ENCODE measurements at places on chromosomes 13 and 19.

DNA sequence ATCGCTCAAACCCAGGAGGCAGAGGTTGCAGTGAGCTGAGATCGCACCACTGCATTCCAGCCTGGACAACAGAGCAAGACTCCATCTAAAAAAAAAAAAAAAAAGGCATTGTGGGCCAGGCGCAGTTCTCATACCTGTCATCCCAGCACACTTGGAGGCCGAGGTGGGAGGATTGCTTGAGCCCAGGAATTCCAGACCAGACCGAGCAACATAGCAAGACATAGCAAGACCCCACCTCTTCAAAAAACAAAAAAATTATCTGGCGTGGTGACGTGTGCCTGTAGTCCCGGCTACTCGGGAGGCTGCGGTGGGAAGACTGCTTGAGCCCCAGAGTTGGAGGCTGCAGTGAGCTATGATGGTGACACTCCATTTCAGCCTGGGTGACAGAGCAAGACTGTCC is 18.0 kb downstream of the PIP5K1C start:
- DNase-seq: no peak

DNA sequence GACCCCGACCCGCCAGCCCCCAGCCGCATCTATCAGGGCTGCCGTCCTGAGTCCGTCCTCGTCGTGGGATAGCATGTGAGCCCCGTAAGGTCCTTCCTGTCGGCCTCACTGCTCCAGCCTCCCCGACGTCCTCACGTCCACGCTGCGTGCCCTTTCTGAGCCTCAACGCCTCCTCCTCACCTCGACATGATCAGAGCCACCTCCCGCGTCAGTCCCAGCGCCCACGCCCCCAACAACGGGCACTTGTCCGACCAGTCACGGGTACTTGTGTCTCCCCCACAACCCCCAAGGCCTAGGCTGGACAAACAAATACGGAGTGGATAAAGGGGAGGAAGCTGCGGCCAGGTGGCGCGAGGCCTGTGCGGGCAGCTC is 665 bp downstream of the ZNF497 start:
- no peak for DNase-seq

- peak; percentile 12 for DNase-seq
These were observed 16.2 kb upstream of the PRODH2 start for GRCh38 chr19:35828692-35829301.

DNA sequence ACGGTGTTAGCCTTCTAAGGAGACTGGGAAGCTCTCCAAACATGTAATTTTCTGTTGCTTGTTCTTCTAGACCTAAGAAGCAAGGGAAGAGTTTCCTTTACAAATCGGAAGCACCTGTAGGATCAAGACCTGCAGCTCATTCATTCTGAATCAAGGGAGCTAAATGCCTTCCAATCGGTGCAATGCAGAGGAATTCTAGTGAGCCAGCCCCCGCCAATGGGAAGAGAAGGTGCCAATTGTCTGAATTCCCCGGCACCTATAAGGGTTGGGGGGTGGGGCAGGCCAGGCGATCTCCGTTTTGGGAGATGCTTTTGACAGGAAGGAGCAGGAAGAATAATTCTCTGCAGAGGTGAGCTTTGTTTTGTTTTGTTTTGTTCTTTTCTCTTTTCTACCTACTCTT is 7.1 kb upstream of the NLRP13 start:
- DNase-seq: no peak

GRCh38 chr19:33954686-33955085 is 158.0 kb downstream of the KCTD15 start:
- DNase-seq: no peak

DNA sequence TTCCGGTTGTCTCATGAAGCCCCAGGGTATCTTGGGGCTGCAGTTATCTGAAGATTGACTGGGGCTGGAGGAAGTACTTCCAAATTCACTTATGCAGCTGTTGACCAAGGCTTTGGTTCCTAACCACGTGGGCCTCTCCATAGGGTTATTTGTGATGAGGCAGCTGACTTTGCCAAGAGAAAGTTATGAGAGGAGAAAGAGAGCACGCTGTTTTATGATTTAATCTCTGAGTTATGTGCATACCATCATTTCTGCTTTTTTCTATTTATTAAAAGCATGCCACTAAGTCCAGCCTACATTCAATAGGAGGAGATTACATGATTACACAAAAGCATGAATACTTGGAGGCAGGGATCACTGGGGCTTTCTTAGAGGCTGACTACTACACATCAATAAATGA is 215.5 kb downstream of the NHLRC3 start:
- DNase-seq: no peak

DNA sequence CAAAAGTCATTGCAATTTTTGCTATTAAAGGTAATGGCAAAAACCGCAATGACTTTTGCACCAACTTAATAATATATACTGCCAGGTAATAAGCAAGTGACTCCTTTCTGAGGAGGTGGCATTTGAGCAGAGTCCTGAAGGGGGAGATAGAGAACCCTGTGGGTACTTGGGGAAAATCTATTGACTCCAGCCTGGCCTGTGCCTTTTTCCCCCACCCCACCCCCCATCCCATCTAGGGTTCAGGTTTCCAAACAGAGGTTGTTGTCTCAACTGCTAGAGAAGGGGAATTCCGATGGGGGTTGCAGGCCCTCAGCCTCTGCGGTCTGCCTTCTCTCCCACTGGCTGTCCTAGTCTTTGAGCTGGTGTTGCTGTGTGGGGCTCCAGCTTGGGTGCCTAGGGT is 11.5 kb downstream of the S1PR2 start:
- peak; percentile 11 for DNase-seq

GRCh38 chr19:18669524-18669817 is 14.0 kb upstream of the CRTC1 start:
- no peak for DNase-seq

- DNase-seq: no peak
These were observed 11.5 kb upstream of the SPART start for GRCh38 chr13:36357692-36358091.

- no peak for DNase-seq
These were observed 29.6 kb upstream of the CALM3 start for GRCh38 chr19:46571495-46571894.

DNA sequence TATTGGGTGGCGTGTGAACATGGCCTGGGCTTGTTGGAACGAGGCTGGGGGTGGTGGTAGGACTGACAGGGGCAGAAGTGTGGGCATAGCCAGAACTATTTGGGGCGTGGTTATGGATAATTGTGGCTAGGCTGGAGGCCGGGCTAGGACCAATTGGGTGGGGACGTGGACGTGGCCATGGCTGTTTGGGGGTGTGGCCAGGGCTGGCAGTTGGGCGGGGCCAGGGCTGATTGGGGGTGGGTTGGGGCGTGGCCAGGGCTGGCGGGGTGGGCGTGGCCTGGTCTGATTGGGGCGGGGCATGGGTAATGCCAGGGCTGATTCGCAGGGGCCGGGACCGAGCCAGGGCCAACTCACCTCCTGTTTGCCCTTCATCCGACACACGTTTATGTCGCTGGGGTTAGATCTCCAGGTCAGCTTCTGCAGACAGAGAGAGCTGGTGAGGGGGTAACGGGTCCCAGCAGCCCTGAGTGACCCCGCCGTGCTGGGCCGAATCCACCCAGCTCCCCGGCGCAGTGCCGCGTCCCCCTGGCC is 2.8 kb downstream of the SEMA6B start:
- DNase-seq: no peak

GRCh38 chr19:1103132-1103707 is 574 bp upstream of the GPX4 start:
- no peak for DNase-seq

- DNase-seq: no peak
These were observed 28.5 kb downstream of the ZNF541 start for GRCh38 chr19:47544476-47544875.

DNA sequence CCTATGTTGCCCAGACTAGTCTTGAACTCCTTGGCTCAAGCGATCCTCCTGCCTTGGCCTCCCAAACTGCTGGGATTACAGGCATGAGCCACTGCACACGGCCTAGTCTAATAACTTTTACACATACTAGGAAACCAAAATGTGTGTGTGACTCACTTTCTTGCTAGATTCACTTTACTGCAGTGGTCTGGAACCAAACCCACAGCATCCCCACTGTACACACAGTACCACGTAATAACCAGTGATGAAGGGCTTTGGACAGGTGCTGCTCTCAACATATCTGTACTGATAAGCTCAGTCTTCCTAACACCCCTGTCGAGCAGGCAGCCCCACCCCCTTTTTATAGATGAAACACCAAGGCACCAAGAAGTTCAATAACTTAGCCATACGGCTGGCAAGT is 5.1 kb downstream of the DNMT1 start:
- DNase-seq: peak; percentile 8

DNA sequence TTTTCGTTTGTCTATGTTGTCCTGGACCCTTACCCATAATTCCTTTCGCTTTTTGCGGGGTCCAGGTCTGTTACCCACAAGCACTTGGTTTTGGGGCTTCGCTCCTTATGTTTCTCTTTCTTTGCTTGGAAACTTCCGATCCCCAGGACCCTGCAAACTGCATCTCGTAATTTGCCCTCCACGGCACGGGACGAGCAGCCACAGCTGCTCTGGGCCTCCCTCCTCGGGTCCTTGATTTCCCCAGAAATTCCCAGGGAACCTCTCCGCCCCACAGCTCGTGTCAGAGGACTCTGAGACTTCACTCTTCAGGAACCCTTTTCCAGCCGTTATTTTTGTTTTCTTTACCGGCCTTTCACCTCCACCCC is 599 bp downstream of the SNRNP70 start:
- DNase-seq: no peak

DNA sequence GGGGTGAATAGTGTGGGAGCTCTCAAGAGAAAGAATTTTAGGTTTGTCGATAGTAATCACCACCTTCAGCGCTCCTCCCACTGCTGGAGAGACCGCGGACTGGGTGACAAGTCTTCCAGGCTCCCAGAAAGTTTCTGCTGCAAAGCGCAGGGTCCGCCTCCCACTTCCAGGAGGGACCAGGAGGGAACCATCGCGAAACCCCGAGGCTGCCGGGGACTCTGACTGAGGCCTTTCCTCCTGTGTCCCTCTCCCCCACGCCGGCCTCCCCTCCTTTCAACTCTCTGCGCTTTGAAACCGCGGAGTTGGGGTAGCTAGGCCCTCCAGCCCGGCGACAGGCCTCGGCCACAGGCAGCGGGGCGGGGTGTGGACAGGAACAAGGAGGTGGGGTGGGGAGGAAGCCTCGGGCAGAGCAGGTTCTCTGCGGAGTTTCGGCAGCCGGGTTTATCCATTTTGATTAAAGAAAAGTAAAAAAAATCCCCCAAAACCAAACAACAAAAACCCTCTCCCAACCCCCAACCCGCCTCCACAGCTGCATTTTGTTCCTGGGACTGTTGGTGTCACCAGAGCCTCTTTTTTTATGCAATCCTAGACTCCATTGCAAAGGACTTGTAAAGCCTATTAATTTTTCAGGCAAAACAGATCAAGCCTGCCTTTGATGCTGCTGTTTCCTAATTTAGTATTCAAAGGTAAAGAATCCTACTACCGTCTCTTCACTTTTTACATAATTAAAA is 157.2 kb downstream of the TM9SF2 start:
- DNase-seq: peak; percentile 18

- DNase-seq: no peak
These were observed 51.7 kb upstream of the RNF113B start for GRCh38 chr13:98228661-98229341.

DNA sequence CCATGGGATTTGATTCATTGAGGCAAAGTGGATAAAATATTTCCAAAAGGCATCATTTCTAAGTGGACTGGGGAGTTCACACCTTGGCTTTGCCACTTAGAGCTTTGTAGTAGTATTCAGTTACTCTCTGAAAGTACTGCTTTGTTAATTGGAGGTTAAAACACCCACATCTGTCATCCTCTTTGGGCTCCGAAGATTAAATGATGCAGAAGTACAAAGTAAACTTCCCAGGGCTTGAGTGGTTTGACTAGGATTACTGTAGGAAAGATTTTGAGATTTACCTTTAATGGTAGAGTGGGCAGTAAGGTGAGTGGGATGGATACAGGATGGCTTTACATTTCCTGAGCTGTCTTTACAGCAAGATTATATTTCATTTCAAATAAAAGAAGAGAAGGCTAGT is 42.4 kb downstream of the WASF3 start:
- DNase-seq: no peak

GRCh38 chr13:39918620-39919236 is 263.3 kb downstream of the COG6 start:
- DNase-seq: no peak

GRCh38 chr13:32443111-32443510 is 15.2 kb upstream of the N4BP2L1 start:
- no peak for DNase-seq

DNA sequence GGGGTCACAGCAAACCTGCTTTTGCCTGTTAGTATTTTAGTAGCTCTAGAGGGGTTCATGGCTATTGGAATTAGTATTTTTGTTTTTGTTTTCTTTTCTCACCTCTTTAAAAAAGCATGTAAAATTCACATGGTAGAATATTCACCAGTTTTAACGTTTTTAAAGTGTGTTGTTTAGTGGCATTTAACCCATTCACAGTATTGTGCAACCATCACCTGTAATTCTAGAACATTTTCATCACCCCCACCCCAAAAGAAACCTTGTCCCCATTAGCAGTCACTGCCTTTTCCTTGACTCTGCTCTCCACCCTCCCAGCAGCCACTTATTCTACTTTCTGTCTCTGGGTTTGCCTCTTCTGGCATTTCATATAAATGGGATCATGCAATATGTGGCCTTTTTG is 39.8 kb downstream of the GATAD2A start:
- DNase-seq: no peak

GRCh38 chr19:11574689-11575088 is 2.8 kb downstream of the ACP5 start:
- no peak for DNase-seq

DNA sequence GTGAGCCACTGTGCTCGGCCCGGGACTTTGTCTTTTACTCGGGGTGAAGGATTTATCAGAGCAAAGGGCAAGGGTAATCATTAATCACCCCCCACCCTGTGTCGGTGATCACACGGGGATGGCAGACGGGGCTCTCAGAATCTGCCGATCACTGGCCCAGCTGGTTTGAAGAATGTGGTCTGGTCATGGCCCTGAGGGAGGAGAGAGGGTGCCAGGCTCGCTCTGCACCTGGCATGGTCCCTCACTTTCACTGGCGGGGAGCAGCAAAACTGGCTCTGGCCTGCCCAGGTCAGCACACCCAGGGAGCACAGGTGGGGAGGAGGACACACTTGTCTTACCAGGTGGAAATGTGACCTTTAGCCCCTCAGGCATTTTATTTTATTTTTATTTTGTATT is 10.2 kb downstream of the REEP6 start:
- DNase-seq: no peak

DNA sequence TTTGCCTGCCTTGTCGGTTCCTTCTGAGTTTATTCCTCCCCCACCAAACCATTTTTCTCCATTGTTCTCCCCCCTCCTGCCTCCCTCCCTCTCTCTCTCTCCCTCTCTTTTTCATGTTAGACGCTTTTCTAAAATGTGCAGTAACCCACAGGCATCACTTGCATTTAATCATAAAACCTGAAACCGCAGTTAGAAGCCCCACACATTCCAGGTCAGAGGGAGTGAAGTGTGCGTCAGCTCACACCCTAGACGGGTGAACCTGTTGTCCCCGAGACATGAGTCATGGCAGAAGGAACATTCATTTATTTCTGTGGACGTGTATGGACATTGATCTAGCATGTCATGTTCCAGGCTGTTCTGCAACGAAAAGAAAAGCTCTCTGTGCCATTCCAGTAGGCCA is 19.9 kb downstream of the ONECUT3 start:
- DNase-seq: no peak

GRCh38 chr13:35768551-35768950 is 292.1 kb upstream of the MAB21L1 start:
- no peak for DNase-seq
